ENCODE measurements at places on chromosomes 6 and 20.

DNA sequence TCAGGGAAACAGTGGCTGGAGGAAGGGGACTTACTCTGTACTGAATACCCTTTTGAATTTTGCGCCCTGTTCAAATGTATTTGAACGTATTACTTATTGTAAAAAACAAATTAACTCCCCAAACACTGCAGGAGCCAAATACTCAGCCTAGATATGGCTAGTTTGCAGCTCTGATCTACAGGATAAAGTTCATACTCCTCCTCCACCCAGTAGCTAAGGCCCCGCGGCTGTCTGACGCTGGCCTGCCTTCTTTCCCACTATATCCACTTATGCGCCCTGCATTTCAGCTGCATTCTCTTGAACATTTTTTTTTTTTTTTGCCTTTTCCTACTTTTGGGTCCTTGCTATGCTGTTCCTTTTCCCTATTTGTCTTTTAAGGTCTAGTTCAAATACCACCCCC is 6.5 kb downstream of the GSS start:
- no peak for DNase-seq

DNA sequence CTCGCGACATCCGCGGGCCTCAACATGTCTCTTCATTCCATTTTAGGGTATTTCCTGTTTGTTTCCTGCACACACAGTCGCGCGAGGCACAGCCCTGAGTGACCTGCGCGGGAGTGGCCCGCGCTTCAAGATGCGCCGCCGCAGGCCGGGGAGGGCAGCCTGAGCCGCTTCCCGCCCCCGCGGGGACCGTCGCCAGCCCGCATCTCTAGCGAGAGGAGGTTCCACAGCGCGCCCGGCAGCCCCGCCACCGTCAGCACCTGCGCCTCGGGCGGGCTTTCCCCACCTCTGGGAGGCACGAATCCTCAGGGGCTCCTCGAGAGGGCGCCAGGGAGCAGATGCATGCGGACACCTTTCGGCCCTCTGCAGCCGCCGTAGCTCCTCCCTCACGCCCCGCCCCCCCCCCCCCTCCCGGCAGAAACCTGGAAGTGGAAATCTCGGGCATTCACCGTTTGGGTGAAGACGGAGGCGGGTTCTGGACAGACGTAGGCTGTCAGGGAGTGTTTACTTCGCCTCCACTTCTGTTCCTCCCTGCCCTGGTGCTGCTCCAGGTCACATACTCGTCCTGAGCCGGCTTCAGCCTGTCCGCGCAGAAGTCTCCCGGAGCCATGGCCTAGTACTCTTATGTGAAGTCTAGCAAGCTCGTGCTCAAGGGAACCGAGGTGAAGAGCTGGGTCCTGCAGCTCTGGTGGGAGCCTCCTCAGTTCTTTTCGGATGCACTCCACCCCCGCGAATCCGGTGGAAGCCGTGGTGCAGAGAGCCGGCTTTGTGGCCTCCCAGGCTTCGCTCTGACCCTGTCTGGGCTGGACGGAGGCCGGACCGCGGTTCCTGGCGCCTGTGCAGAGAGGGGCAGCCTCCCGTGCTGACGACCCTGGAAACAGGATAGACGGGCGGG is 880.5 kb upstream of the DEFB115 start:
- DNase-seq: peak; percentile 75

- no peak for DNase-seq
Measured at GRCh38 chr6:41306187-41306854, 19.8 kb upstream of the TREM1 start.

- peak; percentile 44 for DNase-seq
Measured at GRCh38 chr6:33694401-33694931, 17.0 kb downstream of the UQCC2 start.
